Stimulated activated CD8-positive, alpha-beta memory T cell treated with anti-CD3 and anti-CD28 coated beads, Interleukin-15, amount 100 ng/mL, for 4 hours (primary cell): ENCODE measurements at places on chromosomes 1 and 21.

GRCh38 chr1:99171184-99171813 lies 93.0 kb upstream of the PLPPR4 start:
- DNase-seq: no peak

DNA sequence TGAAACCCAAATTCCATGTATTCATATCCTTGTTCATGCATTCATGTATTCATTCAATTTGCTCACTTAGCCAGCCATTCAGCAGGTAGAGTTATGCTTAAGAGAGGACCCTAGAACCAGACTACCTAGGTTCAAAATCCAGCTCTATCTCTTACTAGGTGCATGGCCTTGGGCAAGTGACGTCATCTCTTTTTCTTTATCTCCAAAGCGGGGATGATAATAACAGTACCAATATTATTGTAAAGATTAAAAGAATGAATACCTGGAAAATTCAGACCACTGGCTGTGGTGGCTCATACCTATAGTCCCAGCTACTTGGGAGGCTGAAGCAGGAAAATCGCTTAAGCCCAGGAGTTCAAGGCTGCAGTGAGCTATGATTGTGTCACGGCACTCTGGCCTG lies 33.9 kb upstream of the CLIC4 start:
- no peak for DNase-seq

DNA sequence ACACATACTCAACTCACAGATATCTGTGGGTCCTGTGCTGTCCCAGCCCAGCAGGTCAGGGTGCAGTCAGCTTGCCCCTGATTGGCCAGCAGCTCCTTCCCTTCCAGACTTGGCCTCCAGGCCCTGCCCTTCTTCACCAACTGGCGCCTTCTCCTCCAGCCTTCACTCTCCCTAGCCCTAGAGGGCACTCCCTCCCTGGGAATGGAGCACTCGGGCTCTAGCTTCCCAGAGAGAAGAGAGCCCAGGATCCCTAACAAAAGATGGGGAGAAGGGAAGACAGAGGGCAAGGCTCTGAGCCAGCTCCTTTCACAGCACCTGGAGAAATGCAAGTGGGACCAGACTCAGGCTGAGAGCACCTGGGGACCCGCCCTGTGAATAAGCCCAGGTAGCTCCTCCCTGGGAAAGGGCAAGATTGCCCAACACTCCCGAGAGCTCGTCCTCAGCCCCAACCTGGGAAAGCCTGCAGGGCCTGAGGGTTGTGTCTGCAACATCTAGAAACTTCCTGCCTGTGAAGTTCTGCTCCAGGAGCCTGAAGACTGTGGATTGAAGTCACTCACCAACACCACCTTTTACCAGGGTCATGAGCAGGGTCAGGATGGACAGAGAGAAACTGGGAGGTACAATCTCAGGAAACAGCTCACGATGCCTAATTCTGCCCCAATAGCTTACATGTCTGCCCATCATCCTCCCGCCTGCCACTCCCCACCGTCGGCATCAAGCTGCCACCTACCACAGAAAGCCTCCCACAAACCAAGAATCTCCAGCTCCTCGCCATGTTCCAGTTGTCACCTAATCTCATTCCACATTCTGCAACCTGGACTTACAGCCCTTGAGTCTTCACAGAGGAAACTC lies at the start of gene PGLYRP4:
Gene PGLYRP4, minus strand, starts transcription at position 331 of the 852 bp plus-strand sequence. CDS start 909 bp downstream, outside the sequence.
- DNase-seq: no peak

DNA sequence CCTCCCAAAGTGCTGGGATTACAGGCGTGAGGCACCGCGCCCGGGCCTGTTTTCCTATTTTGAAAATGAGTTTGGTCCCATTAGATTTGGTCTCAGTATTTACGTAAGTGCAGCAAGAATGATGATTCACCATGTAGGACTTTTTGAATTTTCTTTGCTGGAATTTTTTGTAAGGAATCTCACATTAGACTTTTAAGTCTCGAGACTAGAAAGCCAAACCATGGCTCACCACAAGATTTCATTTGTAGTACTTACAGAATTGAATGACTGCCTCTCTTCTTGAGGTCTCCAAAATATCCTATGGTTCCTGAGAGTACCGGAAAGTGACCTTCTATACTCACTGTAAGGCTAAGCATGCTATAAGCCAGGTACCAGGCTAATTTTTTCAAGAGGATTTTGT lies 325 bp downstream of the OR14A2 start:
- DNase-seq: no peak

- no peak for DNase-seq
Observed at GRCh38 chr1:62327360-62328055, 8.3 kb upstream of the KANK4 start.

- DNase-seq: no peak
Observed at GRCh38 chr1:55815745-55816455, 600.7 kb upstream of the USP24 start.

DNA sequence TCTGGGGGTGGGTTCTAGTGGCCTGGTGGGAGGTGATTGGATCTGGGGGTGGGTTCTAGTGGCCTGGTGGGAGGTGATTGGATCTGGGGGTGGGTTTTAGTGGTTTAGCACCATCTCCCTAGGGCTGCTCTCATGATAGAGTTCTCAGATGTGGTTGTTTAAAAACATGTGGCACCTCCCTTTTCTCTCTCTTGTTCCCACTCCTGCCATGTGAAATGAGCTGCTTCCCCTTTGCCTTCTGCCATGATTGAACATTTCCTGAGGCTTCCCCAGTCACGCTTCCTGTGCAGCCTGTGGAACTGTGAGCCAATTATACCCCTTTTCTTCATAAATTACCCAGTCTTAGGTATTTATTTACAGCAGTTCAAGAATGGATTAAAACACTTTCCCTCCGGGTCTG lies 327.3 kb upstream of the AJAP1 start:
- DNase-seq: no peak

DNA sequence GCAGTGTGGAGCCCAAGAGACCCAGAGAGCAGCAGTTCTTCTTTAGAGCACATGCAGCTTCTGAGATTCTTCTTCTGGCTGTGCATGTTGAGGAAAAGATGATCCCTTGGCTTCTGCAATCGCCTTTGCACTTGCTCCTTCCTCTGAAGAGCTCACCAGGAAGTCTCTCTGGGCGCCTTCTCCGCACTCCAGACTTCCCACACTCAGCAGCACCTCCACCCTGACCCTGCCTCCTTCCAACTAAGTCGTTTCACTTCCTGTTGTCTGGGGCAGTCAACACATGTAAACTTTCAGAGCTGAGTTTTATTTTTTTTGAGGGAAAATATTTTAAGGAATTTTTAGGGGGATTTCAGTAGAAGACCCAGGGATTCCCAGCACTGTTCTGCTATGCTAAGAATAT lies 73.4 kb upstream of the F3 start:
- no peak for DNase-seq

- DNase-seq: no peak
Observed at GRCh38 chr1:55700359-55701130, 485.4 kb upstream of the USP24 start.

DNA sequence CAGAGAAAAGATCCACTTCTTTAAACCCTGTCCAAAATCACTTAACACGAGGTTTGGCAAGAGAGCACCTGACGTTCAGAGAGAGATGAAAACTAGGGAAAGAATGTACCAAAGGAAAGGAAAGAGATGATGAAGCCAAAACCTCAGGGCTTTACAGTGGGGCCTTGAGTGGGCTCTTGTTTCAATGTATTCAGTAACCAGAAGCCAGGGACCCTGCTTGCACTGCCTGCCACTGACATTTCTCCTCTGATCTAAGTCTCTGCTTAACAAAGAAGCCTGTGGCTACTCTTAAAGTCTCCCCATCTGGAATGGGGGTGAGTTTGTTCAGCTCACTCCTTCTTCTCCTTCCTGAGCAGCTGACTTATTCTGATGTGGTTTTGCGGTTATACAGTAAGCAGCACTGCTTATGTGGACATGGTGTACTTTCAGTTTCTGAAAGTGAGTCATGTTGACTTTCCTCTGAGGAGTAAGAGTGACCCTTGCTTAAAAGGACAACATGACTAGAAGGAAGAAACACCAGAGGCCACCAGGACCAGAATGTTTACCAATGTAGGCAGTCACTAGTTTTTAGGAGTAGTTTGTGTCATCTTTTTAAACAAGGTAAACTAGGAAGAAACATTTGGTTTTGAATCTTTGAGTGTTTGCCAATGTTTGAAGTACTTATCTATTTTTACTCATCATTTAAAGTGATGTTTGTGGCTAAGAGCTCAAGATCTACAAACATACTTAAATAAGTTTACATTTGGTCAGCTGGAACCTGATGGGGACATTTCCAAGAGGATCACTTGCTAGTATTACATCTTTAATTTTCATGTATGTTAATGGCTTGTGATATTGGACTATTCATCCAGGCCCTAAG lies 87.4 kb downstream of the FASLG start:
- DNase-seq: no peak

- no peak for DNase-seq
Observed at GRCh38 chr1:198281911-198282310, 125.1 kb downstream of the NEK7 start.

DNA sequence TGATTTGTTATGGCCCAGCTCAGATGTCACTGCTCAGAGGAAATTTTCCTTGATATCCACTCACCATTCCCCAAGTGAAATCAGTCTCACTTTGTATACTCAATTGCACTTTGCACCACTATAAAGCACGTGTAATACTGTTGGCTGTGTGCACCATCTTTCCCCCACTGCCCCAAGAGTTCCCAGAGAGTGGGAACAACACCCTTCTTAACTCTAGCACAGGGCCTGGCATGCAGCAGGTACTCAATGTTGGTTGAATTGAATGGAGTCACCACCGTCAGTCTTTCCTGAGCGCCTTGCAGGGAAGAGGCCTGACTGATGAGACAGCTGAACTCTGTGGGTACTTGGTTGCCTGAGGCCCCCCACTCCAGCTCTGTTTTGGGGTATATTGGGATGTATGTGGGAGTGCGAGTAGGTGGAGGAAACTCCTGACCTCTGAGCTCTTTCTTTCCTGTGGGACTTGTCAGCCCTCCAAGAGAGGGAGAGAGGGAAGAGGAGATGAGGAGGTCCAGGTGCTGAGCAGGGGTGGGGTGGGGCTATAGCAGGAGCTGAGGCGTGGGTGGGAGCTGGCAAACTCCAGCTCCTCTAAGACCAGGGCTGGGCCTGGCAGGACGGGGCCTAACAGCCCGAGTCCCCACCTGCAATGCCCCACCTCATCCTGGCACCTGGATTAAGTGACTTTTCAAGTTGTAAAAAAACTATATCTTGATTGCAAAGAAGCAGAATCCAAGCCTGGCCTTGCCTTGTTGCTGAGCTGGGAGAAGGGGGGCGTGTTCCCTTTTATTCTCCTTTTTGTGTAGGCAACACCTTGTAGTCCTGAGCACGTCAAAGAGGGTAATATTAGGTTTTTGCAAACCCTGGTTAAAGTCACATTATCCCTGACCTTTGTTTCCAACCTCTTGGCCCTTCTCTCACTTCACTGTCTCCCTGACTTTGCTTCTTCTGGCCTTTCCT lies 19.4 kb upstream of the WASF2 start:
- no peak for DNase-seq

DNA sequence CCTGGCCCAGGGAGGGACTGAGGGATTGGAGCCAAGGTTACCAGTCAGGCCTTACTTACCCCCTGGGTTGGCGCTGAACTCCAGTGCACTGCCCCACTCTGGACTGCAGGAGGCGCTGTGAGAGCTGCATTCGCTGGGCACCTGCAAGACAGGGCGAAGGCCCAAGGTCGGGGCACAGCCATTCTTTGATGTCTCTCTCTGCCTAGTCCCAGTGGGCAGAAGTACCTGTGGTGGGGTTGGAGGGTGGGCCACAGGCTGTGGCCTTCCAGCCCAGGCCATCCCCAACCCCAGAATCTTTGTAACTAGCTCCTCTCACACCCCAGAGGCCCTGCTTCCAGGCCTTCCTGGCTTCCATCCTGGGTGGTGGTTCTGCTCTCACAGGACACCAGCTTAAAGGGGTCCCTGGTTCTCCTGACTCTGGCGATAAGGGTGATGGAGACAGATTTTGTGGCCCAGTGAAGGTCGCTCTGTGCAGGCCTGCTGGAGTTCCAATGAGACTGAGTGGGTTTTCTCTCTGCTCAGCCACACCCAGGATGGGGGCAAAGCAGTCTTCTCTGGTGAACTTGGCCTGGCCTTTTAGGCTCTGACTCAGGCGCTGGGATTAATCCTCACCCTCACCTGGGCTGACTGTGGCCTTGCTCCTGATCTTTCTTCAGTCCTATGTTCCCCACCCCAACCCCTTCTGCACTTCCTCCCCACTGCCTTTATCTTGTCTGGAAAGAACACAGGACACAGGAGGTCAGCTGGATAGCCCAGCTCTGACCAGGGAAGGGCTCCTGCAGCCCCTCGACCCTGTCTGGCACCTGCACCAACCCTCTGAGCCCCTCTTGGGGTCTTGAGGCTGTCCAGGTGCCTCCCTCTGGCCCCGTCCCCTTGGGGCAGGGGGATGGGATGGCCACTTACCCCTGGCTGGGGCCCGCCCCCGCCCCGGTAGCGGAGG lies 954 bp downstream of the MYOG start:
- no peak for DNase-seq

DNA sequence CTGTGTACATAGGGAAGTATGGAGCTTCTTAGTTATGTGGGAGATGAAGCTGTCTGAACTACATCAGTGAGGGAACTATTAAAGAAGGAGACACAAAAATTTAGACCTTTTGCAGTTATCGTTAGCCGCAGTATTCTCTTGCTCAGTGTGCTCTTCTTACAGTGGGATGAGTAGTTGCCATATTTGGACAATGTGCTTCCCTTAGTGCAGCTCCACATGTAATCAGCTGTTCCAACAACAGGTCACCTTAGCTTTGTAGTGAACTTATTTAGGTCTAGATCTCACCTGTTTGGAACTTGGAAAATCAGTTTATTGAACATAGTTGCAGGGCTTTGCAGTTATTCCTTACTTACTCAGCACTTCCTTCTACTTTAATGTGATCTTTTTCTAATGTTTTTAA lies 18.1 kb downstream of the GPR52 start:
- DNase-seq: no peak

GRCh38 chr1:172359491-172359999 lies 60.9 kb upstream of the C1orf105 start:
- no peak for DNase-seq

GRCh38 chr21:36918291-36918690 lies 48.2 kb downstream of the HLCS start:
- no peak for DNase-seq

DNA sequence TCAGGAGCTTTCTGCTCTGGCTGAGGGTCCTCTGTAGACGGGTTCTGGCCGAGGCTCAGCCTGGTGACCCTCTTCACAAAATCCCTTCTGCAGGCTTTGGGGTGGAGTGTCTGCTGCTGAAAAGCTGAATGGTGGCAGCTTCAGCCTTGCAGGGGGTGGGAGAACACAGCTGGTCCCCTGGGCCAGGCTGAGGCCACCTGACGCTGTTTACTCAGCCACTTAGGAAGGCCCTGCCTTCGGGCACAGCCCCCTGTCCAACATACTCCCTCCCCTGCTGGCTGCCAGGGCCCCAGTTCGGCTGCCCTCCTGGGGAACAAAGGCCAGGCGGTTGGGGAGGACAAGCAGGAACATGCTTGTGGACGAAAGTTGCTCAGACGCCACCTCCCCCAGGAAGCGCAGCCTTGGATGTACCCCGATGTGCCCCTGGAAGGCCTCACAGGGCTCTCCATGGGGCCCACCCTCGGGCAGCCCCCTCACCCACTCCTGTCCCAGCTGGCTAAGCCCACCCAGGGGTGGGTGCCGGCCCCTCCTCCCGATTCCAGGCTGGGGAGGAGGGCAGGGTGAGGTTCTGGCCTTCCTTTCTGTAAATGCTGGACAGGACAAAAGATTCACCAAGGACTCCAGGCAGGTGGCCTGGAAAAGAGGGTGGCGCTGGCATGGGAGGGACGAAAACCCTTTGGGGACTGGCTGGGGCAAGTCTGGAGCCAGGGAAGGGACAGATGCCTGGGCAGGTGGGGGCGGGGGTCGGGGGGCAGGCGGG lies at the start of gene ANKRD65:
Gene ANKRD65, minus strand, starts transcription at position 130 of the 760 bp plus-strand sequence. CDS start 271 bp downstream, outside the sequence.
- no peak for DNase-seq

GRCh38 chr1:211543025-211543424 lies 35.9 kb downstream of the SLC30A1 start:
- no peak for DNase-seq
